ENCODE measurements at places on chromosomes 2 and 18. TPM values are rescaled to one million over a fixed set of nuclear protein-coding genes. Genes with fewer than 3 reads are reported as not detected.

TRIP12 gene
- 49.2 TPM for polyA plus RNA-seq

- DNase-seq = peak; percentile 51
Measured at GRCh38 chr18:13437796-13438506, 219.4 kb downstream of the LDLRAD4 start.

DNA sequence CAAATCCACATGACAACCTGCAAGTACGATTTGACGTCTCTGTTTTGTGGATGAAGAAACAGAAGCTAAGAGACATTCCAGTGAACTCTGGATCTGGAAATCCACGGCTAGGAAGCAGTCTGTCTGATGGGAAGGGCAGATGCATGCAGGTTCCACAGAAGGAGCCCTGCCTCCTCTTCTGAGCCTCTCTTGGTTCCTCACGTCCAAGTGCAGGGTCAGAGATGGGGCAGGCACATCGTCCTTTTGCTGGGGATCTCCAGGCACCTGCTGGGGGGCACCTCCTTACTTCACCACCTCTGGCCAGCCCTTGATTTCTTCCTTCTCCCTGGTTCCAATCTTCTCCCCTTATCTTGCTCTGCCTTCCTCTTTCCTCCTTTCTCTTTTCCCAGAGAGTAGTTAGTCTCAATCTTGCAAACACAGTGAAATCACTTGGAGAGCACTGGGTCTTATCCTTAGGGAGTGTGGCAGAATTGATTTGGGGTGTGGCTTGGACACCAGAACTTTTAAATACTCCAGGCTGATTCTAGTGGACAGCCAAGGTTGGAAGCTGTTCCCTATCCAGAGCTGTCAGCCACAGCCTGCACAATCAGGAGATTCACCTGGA is 137.8 kb downstream of the BCL2 start:
- no peak for DNase-seq

DNA sequence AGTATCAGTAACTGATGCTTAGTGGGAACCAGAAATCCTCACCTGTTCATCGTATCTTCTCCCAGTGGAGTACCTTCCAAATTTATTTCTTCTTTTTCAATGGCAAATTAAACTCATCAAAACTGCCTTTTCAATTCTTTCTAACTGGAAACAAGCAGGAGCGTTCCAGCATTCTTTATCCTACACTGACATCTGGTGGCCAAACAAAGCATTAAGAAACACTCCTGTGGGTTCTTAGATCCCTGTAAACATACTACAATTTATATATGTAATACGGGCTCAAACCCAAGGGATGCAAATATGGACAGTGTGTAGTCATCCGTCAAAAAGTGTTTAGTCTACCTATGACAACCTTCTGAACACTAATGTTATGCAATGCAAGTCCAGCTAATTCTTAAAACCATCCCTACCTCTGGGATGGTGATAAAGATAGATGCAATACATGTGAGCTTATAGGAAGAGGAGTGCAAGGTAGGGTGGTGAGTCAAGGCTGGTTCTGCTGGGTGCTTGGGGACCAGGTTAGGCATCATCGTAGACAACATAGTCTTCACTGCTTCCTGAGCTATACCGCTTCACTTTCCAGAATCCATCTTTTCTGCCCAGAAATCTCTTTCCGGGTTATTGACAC is 375.0 kb downstream of the CTNNA2 start:
- peak; percentile 15 for DNase-seq

DNA sequence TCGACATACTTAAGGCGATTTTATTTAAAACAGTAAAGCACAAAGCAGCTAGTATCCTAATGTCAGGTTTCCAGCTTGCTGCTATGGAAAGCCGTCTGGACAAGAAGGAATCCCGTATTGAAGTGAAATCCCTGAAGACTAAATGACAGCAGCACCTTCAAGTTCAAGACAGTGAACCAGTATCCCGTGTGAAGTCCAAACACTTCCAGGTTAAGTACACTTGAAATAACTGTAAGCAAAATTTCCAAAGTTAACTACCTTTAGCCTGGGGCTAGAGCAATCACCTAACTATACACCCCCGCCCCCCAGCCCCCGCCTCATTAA is 1.2 kb downstream of the MBOAT2 start:
- DNase-seq = no peak
